ENCODE measurements at places on chromosomes 5 and 9. TPM values are rescaled to one million over a fixed set of nuclear protein-coding genes. Genes with fewer than 3 reads are reported as not detected.

Gene RGS3
- 42.8 TPM for total RNA-seq

Gene LCN10
- not detected for total RNA-seq

- no peak for DNase-seq
Observed at GRCh38 chr5:125868036-125868435, 555.2 kb upstream of the GRAMD2B start.

- no peak for DNase-seq
Observed at GRCh38 chr5:64206653-64207052, 41.0 kb downstream of the RNF180 start.

DNA sequence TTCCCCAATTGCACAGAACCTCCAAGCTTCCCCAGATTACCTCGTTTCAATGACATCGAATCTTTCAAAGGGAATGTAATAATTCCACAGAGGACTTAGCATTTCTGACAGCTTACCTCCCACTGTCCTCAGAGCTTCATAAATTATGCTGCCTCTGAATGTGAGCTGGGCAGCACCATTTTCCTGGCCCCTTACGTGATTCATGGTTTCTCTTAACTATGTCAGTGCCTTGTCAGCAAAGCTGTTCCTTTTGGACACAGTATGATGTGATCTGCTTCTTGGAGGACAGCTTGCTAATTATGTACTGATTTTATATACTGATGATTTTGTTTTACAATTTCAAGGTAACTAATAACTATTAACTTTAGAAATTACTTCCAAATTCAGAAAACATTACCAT is 27.7 kb upstream of the SSBP2 start:
- no peak for DNase-seq

GRCh38 chr5:89948977-89949376 is 460.6 kb downstream of the CETN3 start:
- no peak for DNase-seq

Data from skin of body (tissue), 3 donors.